NCI-H1930 (cell line): ENCODE measurements at places on chromosomes 5 and 9.

GRCh38 chr5:1288439-1289335 lies 6.2 kb downstream of the TERT start:
- no peak for DNase-seq

- DNase-seq: no peak
Measured at GRCh38 chr9:134950386-134951210, 32.9 kb upstream of the FCN1 start.

GRCh38 chr9:79568337-79569101 lies 3.2 kb upstream of the TLE4 start:
- DNase-seq: no peak

DNA sequence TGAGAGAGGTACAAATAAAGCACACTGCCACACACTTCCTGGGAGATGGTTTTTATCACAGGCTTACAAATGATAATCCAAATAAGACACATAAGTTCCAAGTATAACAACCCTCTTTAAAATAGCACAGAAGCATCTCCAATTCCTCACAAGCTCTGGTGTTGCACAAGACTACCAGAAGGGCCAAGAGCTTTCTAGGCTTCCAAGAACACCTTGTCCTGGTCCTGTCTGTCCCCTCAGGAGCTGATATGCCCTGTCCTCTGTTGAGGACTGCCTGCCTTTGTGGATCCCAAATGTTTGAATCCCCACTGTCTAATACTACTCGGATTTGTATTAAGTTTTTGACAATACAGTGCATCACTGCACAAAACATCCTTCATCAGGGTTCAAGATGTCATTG lies 110.1 kb downstream of the SPOCK1 start:
- no peak for DNase-seq

DNA sequence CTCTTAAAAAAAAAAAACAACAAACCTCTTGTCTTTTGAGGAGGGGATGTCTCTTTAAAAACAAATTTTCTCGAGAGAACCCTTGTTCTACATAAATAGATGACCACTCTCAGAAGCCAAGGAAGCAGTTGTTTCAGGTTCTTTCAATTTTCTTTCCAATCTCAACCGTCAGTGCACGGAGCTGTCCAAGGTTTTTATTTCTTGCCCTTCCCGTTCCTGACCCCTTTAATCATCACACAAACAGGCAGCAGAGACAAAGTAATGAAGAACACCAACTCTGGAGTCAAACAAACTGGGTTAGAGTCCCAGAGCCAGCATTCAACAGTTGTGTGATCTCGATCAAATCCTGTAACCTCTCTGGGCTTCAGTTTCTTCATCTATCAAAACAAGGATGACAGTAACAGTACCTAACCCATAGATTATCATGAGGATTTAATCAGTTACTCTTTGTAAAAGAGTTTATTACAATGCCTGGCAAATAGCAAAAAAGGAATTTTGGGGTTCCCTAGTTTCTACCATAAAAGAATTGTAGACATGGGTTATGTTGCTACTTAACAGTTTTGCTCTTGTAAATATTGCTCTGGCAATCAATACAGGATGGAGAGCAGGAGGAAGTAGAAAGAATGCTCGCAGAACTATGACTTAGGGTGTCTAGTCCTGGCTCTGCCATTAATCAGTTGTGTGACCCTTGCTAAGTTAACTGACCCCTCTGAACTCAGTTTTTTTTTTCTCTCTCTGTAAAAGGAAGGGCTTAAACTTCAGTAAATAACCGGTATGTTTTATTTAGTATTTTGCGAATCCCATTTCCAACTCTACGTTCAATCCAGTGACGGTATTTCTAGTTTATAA lies 1.0 kb upstream of the NIM1K start:
- no peak for DNase-seq

GRCh38 chr5:115487756-115488155 lies 56.8 kb downstream of the FEM1C start:
- no peak for DNase-seq

- no peak for DNase-seq
Measured at GRCh38 chr5:178407646-178408045, 175.0 kb upstream of the PHYKPL start.

- no peak for DNase-seq
Measured at GRCh38 chr9:91758491-91758981, 191.5 kb downstream of the ROR2 start.

GRCh38 chr9:33233626-33234342 lies 6.2 kb upstream of the SPINK4 start:
- no peak for DNase-seq

DNA sequence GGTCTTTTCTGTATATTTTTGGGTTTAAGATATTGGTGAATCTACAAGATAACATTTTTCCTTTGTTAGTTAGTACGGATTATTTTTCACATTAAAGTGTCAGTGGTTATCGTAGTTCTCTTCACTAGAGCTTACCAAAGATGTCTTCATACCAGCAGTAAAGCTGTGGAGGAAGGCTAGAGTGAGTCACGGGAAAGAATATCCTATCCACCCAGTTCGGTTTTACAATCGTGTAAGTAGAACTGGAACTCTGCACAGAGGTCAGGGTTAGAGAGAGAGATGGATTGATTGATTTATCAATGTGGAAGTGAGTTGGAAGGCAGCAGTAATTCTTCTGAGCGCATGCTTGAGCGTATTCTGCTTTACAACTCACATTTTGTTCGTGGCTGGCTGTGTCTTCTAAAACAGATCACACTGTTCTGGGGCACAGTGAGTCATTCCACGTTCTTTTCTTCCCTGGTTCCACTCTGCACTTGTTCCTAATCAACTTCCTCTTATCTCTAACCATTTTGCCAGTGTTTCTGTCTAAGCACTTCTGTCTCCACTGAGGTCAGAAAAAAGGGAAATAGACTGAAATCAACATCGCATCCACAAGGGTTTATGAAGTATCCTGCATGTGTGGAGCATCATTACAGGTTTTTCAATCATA lies 86.5 kb upstream of the ARRDC3 start:
- DNase-seq: no peak

- DNase-seq: no peak
Measured at GRCh38 chr5:101561018-101561417, 657.9 kb upstream of the ST8SIA4 start.

DNA sequence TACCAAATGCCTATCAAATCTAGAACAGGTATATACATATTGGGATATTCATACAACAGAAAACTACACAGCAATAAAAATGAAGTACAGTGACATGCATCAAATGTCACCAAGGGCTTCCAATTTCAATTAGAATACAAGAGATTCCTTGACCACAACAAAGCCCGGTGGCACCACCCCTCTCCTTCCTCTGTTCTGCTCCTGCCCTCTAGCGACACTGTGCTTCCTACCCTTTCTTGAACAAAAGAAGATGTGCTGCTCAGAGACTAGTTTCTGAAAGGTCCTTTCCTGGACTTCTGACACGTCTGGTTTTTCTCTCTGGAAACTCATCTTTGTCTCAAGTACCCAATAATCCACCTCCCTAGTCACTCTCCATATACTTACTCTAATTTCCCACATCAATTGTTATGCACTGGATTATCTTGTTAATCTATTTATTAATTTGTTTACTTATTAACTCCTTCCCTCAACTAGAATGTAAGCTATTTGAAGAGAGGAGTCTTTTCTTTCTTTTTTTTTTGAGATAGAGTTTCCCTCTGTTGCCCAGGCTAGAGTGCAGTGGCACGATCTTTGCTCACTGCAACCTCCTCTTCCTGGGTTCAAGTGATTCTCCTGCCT lies 70.4 kb upstream of the CTSV start:
- DNase-seq: peak; percentile 14

GRCh38 chr9:114314256-114314867 lies 8.5 kb upstream of the ORM1 start:
- DNase-seq: no peak

- DNase-seq: no peak
Measured at GRCh38 chr5:6468870-6469269, 20.2 kb downstream of the UBE2QL1 start.

GRCh38 chr9:78562021-78562420 lies 265.1 kb downstream of the PSAT1 start:
- DNase-seq: no peak

GRCh38 chr5:94524841-94525697 lies 93.3 kb downstream of the KIAA0825 start:
- no peak for DNase-seq

- DNase-seq: no peak
Measured at GRCh38 chr9:129550199-129550839, 70.6 kb downstream of the C9orf50 start.

GRCh38 chr9:115400796-115401195 lies 282.8 kb upstream of the TNC start:
- no peak for DNase-seq
